Suppressor macrophage treated with lipopolysaccharide for 1 hour (primary cell): ENCODE measurements at places on chromosomes 2 and 18.

DNA sequence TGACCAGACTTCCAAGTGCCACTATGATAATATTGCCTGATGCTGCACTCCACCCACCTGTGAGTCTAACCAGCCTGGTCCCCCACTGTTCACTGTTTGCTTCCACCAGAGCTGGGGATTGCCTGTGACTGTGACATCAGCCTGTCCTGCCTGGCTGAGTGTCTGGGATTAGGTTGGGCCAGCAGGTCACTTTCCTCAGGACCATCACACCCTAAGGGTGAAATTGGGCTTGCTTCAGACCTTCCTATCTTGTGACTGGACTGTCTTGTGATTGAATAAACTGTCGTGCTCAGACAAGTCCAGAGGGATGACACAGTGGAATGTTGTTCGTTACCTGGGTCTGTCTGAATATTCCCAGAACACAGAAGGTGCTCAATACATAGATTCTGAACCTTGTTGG, 87.4 kb upstream of the HK2 start:
- peak; percentile 35 for DNase-seq

- DNase-seq = no peak
Observed at GRCh38 chr2:228602288-228602687, 420.8 kb upstream of the SPHKAP start.

- no peak for DNase-seq
Observed at GRCh38 chr2:27916293-27916995, 25.9 kb downstream of the BABAM2 start.

- peak; percentile 31 for DNase-seq
Observed at GRCh38 chr2:126949775-126950174, 51.1 kb downstream of the TEX51 start.
